ENCODE measurements at places on chromosomes 12 and 14.

GRCh38 chr12:75130811-75131210, 78.8 kb downstream of the KCNC2 start:
- DNase-seq, result no peak

DNA sequence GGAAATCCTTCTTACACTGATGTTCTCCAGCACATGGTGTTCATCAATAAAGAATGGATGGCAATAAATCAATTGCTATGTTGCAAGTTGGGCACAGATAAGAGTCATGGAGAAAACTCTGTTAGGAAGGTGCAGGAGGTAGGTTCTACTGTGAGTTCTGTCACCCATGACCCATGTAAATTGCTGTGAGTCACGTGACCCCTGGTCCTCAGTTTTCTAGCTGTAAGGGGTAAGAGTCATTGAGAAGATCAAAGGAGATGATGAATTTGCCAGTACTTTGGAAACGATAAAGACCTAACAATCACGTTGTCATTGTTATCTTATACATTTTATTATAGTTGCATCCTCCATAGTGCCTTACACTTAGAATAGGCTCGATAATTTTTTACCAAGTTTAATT, 235.2 kb upstream of the ARID2 start:
- no peak for DNase-seq

GRCh38 chr14:91911474-91912032, 35.9 kb downstream of the FBLN5 start:
- DNase-seq, result peak; percentile 42

DNA sequence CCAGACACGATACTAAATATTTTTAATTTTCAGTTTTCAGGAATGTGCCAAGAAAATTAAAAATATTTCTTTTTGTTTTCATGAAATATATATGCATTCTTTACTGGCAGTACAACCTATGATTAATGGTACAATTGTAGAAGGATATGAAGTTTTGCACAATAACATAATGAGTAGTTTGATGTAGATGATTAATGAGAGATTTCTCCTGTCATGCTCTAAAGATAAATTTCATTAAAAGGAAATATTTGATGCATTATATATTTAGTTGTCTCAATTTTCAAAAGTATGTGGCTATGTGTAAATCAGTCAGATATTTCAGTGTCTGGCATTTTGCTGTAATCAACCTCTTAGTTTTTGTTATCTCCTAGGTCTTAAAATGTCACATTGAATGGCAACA, 940.2 kb upstream of the MDGA2 start:
- DNase-seq, result no peak

DNA sequence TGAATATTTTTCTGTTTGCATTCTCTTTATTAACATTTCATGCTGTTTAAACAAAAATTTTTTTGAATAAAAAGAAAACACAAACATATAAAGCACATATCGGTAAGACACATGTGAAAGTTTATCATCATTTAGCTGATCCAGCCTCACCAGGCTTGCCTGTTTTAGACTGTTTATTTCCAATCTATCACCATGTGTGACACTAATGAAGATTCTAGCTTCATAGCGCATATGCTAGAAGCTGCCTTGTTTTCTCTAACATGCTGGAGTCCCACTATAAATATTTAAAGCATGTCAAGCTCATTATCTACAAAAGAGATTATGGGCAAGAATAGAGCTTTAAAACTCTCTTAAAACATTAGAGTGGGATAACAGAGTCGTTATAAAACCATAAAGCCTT, 25.4 kb upstream of the ADAMTS20 start:
- DNase-seq, result no peak

DNA sequence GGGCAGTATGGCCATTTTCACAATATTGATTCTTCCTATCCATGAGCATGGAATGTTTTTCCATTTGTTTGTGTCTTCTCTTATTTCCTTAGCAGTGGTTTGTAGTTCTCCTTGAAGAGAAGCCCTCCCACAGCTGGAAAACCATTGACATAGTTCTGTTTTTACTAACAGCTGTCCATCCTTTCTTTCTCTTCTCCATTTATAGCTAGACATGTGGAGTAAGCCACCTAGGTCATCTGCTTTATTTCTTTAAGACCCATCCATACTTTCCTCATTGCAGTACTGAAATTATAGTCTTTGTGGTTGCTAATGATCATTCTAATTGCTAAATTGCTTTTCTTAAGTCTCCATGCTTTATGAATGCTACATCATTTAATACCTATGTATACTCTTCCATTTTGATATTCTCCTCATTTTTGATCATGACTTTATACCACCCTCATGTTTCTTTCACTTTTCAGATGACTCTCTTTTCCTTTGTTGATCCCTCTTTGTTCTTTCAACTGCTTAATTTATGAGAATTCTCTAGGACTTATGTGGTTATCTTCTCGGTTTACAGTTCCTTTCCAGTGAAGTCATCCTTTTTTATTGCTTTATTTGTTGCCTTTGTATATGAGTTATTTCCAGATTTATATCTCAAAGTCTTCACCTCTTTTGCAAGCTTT, 114.2 kb downstream of the PCNX1 start:
- DNase-seq, result no peak

- DNase-seq, result no peak
These were observed 95.1 kb downstream of the NT5DC3 start for GRCh38 chr12:103745962-103746361.

GRCh38 chr14:53491256-53491883, 338.2 kb upstream of the DDHD1 start:
- DNase-seq, result no peak

- no peak for DNase-seq
These were observed 602.8 kb downstream of the ALG10 start for GRCh38 chr12:34625116-34625515.

- no peak for DNase-seq
These were observed 250.1 kb downstream of the NUAK1 start for GRCh38 chr12:105888696-105889095.

- no peak for DNase-seq
These were observed 7.4 kb downstream of the LRP1 start for GRCh38 chr12:57135527-57136326.
